ENCODE measurements at places on chromosomes 2 and 18.

DNA sequence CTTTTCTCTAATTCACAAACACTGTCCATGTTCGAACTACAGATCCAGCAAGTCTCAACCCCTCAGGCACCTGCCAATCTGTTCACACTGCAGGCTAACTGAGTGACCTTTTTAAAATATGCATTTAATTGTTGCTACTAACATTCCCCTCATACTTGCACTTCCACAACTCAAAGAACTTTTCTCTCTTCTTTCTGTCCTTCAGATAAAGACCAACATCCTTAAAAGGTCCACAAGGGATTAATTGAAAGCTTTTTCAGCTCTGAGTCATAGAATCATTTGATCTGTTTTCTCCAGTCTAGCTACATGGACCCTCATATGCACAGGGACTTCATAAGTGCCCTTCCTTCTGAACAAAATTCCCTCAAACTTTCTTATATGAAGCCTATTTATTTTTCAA is 1321.2 kb downstream of the DPP10 start:
- no peak for DNase-seq

DNA sequence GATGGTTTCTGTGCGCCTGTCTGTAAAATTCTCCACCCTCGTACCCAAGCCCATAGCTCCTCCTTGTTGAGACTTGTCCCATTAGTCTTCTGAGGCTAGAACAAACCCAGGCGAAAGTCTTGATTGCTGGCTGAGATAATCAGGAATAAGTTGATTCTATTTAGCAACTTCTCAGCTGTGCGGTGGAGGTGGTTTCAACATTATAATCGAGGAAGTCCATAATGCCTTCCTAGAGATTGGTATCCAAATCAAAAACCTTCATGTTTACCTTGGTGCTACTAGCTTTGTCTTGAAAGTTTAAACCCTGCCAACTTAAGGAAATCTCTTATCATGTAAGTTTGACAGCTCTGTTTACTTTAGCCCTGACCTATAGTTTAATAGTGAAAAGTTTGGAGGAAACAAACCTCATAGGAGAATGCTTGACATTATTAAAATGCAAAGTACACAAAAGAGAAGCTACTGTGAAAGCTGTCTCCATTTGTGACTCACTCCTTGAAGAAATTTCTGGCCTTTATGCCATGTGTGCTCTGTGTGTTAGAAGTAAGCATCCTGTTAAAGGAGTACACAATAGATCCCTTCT is 36.6 kb upstream of the DSC1 start:
- no peak for DNase-seq

DNA sequence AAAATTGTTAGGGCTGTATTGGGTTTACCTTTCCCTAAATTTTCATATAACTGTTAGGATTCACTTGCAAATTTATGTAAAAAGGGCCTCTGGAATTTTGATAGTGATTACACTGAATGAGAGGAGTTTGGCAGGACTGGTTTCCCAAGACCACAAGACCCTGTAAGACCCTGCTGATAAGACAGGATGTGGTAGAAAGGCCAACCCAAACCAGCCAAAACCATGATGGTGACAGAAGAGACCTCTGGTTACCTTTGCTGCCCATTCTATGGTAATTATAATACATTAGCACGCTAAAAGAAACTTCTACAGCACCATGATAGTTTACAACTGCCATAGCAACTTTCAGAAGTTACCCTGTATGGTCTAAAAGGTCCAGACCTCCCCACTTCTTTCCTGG is 8.3 kb upstream of the CASP10 start:
- DNase-seq: no peak

DNA sequence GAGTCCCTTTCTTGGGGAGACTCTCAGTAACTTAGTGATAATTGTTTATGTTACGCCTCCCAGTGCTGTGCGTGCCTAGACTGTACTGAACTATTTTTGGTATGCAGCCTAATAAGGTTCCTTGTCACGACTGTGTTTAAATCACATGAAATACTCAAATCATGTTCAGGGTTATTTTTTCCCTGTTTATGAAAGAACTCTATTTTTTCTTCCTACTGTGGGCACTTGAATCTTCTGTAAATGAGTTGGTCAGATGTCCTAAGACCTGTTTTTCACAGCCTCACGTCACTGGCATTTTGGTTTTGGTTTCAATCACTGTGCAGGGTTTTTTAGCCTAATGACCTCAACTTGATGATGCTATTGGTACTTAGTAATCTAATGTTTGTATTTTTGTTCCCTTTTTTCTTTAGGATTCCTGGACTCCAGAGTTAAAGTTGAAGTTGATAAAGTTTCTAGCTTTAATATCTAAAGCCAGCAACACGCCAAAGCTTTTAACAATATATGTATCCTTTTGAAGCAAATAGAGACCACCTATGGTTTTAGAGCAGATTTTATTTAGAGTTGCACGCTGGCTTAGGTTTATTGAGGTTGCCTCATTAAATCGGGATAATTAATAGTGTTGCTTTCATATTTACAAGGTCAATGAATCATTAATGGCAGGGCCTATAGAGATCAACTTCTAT is 24.0 kb downstream of the ARMC9 start:
- DNase-seq: peak; percentile 61

DNA sequence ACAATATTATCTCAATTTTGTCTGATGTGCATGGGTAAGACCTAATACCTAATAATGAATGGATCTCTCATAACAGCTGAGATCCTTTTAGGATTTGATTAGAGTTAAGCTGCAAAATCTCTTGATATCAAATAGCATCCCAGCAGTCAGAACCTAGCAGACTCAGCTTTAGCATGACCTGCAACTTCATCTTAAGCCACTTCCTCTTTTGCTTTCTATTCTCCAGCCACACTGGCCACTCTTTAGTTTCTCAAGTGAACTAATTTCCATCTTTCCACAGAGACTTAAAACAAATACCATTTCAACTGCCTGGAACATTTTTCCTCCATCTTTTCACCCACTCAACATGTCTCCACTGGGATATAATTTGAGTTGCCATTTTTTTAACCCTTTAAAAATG is 1251.6 kb upstream of the ZEB2 start:
- DNase-seq: no peak

DNA sequence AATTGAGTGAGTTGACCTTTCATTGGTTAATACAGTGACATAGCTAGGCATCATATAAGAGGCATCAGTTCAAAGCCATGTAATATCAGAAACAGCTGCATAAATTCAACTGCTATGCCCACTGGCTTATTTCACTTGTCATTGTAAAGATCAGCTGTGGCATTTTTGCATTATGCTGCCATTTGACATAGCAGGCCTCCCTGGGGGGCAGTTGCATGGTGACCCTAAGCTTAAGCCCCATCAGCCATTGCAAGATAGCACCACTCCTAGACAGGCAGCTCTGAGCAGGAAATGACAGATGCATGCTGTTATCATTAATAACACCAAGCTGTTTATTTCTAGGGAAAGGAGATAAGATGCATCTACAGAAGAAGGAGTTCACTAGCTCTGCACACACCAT is 233.4 kb upstream of the CNTNAP5 start:
- DNase-seq: no peak

DNA sequence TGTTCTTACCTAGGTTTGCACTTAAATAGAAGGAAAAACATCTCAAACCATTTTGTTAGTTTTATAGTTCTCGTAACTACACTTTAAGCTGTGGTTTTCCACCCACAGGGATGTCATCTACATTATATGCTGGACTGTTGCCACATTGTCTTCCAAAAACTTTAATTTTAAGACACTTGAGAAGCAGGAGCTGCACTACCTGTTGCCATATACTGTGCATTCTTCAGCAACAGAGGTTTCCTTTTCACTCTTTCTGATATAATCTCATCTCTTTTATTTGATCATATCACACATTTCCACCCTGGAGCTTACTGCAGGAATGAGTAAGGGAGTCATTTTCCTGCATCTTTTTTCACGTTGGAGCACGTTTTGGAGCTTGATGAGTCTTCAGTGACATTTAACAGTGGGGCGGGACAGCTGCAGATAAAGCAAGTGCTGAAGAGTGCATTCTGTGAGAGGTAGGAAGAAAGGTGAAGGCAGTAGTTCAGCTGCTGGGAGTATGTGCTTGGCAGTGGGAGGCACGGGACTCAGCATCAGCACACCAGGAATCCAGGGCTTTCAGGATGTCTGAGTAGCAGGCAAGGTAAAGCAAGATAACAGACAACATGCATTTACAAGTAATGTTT is 3.8 kb downstream of the LIMS1 start:
- no peak for DNase-seq

DNA sequence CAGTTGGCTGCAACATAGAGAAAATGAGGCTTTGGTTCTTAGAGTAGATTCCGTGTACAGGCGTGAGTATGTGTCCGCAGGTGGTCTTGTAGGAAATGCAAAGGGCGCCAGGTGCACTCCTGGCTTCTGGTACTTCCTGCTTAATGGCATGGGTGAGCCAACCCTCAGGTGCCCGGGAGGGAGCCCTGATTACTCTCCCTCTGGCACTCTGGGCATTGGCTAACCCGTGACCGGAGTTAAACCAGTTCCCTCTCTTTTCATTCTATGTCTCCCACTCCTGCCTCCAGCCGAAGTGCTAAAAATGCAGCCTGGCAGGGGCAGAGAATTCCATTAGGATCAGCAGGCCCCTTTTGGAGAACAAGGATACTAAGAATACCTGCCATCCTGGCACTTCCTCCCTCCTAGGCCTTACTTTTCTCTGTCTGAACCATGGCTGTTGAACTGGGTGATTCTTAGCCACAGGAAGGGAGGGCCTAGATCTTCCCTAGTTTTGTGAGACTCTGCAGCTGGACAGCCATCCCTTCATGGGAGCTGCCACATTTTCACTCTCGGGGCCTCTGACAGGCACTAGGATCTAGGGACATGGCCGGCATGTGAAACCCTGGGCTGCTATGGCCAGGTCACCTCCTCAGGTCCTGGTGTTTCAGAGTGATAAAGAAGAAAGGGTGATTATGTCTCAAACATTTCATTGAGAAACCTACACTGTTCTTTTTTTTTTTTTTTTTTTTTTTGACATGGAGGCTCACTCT is 6.5 kb downstream of the MERTK start:
- no peak for DNase-seq

DNA sequence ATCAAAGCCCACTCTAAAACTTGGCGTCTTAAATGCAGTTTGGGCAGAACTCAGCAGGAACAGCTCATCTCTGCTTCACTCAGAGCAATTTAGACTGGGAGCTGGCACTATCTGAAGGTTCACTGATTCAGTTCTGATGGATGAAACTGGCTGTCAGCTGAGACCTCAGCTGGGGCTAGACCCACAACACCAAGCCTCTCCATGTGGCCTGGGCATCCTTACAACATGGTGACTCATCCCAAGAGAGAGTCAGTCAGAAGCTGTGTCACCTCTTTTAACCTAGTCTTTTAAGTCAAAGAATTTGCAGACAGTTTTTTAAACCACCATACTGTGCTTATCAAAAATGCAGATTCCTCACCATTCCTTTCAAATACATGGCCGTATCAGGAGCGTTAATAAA is 62.6 kb upstream of the ZNF397 start:
- no peak for DNase-seq

DNA sequence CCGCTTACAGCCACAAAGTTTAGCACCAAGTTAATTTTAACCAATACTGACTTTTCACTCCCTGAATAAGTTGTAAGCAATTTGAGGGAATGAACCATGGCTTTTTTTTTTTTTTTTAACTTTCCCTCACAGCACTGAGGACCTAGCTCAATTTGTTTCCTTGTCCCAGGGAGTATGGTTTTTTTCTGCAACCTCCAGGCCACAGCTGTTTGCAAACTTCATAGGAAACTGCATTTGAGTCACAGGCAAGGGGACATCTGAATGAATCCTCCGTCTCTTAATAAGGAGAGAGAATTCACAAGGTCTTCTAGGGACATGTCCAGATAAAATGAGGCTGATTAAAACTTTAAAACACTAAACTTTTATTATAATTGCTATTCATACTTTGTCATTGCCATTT is 181.5 kb downstream of the GFPT1 start:
- no peak for DNase-seq

DNA sequence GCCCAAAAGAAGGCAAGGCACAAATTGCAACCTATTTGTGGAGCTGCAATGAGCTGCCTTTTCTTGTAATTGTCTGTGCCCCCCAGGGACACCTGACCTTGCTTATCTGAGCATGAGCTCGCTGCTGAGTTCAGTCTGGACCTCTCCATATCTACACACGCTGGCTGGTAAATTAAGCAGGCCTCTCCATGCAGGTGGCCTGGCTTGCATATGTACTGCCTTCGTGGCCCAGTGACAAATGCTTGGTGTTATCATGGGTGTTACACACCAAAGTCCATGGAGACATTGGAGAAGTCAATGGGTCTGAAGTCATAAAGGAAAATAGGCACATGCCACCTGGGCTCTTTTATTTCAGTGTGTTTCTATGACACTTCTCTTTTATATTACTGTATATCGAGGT is 121.2 kb downstream of the IRS1 start:
- DNase-seq: no peak

GRCh38 chr2:260507-261161 is 3.2 kb downstream of the SH3YL1 start:
- DNase-seq: no peak

GRCh38 chr2:38244301-38244700 is 132.8 kb downstream of the ATL2 start:
- no peak for DNase-seq

- no peak for DNase-seq
Measured at GRCh38 chr18:78542204-78542603, 437.4 kb upstream of the SALL3 start.

DNA sequence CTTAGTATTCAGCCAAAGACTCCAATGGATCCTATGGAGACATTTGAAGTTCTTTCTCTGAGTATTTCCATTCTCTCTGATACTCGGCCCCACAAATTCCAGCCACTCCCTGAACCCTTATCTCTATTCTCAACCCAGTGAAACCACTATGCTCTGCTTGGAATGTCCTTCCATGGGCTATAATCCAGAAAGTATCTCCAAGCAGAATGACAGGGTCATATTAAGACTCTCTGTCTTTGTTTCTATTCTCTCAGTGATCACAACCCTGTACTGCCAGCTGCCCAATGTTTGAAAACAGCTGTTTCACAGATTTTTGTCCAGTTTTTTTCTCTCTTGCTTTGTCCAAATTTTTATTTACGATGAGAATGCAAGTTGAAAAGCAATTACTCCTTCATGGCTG is 21.9 kb downstream of the CHMP3 start:
- no peak for DNase-seq

GRCh38 chr2:18456026-18456425 is 104.4 kb downstream of the RDH14 start:
- no peak for DNase-seq

GRCh38 chr2:9663008-9663879 is 32.4 kb upstream of the YWHAQ start:
- DNase-seq: peak; percentile 39

DNA sequence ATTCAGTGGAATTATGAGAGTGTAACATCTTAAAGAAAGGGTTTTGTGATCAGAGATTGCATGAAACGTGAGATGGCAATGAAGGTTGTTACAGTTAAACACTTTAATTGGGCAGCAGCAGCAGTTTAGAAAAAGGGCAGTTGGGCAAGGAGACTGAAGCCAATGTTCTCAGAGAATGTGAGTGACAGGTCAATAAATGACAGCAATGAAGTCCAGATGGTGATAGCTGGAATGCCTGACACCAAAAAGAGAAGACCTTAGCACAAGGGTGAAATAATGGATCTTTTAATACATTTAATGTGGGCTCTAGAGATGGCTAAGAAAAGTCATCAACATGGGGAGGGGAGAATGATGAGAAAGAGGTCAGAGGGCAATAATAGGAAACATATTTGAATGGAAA is 89.4 kb upstream of the CDH7 start:
- no peak for DNase-seq

GRCh38 chr2:135786823-135787222 is 45.2 kb downstream of the UBXN4 start:
- DNase-seq: no peak

Measured in GM10248 (cell line).